ENCODE measurements at places on chromosomes 3 and 15.

DNA sequence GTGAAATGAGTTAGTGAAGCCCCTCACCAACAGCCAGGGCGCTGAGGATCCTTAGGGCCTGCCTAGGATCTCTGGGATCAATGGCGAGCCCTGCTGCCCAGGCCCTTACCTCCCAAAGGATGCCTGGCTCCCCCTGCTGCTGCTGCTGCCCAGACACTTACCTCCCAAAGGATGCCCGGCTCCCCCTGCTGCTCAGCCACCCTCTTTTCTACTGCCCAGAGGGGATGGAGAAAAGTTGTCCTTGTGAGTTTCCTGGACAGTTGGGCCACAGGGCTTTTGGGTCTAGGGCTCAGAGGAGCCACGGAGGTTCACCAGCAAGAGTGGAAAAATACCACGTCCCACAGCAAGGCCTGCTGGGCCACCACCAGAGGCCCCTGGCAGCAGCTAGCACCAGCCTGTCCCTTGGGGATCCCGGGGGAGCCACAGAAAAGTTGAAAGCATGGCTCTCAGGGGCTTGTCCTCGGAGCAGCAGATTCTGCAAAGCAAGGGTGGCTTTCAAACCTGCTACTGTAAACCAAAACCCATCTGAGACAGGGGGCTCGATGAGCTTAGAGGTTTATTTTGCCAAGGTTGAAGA, 59.4 kb downstream of the SLC6A6 start:
- peak; percentile 48 for DNase-seq

DNA sequence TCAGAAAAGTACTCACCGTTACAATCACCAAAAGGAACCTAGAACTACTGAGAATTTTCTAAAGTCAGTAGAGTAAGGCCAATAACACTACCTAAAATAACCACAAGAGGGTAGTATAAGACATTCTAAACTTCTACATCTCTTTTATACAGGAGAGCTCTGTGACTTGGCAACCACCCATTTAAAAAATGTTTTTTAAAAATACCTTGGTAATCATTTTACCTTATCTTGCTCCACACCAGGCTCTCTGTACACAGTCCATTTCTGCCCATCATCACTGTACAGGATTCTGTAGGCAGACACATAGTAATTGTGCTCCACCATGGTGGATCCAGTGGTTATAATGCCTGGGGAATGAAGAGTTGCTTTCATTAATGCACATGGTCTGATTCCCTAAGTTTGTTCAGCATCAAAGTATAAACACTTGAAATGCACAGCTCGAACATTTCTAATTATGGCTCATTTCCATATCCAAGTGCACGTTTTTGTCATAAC, 54.5 kb downstream of the ST3GAL6 start:
- DNase-seq, result peak; percentile 25

- DNase-seq, result no peak
These were observed 167.2 kb downstream of the SPATA16 start for GRCh38 chr3:172973799-172974198.

DNA sequence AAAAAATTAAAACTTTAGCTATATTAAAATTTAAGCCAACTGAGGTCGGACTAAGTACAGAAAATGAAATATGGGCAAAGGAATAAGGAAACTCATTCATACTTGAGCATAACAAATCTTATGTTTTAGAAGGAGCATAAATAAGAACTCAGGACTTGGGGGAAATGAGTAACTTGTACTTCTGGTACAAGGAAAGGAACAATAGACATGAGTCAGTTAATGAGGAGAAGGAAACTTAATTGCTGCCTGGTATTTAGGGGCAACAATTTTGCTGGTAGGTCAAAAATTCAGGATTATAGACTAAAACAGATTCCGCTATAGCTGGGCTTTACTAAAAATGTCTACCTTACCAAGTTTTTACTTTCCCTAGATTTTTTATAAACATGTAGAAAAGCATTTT, 113.1 kb downstream of the MYO5A start:
- DNase-seq, result no peak

DNA sequence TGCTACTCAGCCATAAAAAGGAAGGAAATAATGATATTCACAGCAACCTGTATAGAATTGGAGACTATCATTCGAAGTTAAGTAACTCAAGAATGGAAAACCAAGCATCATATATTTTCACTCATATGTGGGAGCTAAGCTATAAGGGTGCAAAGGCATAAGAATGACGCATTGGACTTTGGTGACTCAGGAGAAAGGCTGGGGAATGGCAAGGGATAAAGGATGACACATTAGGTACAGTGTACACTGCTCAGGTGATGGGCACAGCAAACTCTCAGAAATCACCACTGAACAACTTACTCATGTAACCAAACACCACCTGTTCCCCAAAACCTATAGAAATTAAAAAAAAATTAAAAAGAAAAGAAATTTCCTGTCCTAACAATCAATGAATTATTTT, 42.7 kb downstream of the ALCAM start:
- DNase-seq, result no peak

DNA sequence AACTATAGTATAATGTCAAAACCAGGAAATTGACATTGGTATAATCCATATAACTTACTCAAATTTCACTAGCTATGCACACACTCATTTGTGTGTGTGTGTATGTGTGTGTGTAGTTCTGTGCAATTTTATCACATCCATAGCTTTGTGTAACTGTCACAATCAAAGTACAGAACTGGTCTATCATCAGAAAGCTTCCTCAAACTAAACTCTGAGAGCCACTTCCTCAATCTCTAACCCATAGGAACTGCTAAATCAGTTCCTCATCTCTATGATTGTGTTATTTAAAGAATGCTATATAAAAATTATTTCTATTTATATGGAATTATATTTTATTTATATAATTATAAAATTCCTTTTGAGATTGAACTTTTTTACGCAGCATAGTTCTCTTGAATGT, 18.1 kb downstream of the LNP1 start:
- DNase-seq, result no peak

- no peak for DNase-seq
These were observed 8.9 kb downstream of the TAGLN3 start for GRCh38 chr3:112007633-112008032.

GRCh38 chr3:60758171-60758570, 493.1 kb downstream of the FHIT start:
- no peak for DNase-seq

DNA sequence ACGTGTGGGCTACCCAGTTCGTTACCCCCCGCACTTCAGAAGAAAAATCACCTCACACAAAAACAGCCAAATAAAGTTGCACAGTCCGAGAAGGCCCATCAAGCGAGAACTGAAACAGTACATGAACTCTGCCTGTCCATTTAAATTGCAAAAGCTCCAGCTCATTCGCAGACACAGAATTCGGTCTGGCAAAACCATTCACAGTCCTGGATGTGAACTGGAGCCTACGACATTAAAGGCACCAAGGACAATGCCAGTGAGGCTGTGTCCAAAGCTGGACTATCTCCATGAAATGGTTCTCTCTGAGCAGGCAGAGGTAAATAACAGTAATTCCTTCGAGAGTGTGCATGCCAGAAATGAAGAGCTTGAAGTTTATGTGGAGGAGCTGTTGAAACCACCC, 261.3 kb upstream of the ICE2 start:
- DNase-seq, result no peak

DNA sequence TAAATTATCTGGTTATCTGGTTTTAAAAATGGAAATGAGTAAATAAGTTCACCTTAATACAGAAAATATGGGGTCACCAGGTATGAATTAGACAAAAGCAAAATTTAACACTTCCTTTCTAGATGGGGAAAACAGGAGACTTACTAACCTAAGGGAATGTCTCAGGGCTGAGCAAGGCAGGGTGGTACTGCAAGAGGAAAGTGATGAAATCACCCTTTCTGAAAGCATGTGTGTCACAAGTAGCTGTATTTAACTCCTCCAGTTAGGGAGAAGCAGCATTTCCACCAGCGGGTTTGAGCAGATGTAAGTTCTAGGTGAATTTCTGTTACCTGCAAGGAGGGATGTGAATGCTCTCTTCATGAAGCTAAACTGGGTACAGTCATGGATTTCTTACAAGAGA, 629.1 kb downstream of the MECOM start:
- no peak for DNase-seq

Data from CD4-positive, alpha-beta T cell treated with Interleukin-21 for 1 hour (primary cell).